ENCODE measurements at places on chromosomes 16 and 17. TPM values are rescaled to one million over a fixed set of nuclear protein-coding genes. Genes with fewer than 3 reads are reported as not detected.

The SYNGR3 gene
- 0.33 TPM for total RNA-seq

The TBX21 gene
- total RNA-seq: 0.65 TPM

GRCh38 chr17:61680921-61681320 lies 89.9 kb upstream of the NACA2 start:
- DNase-seq: no peak

- DNase-seq: no peak
These were observed 60.9 kb downstream of the RPTOR start for GRCh38 chr17:80605326-80606066.

The CDH3 gene
- 2.9 TPM for total RNA-seq

GRCh38 chr17:10234033-10234432 lies 35.6 kb upstream of the GAS7 start:
- no peak for DNase-seq

DNA sequence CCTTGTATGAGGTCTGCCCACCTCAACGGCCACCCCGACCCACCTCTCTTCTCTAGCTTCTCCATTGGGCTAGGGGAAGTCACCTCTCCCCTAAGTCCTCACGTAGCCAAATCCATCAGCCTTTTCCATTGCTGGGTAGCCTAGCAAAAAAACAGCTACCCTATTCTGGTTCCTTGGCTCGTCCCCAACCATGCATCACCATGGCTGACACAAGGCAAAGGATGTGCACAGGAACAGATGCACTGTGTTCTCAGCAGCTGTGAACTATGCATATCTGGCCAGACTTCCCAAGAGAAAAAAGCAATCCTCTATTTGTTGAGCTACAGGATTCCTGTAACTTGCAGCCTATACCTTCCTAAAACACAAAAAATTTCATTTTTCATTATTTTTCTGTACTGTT lies 22.0 kb upstream of the FLCN start:
- no peak for DNase-seq

The LRRC46 gene
- total RNA-seq: not detected

The B3GNT9 gene
- 13.0 TPM for total RNA-seq

DNA sequence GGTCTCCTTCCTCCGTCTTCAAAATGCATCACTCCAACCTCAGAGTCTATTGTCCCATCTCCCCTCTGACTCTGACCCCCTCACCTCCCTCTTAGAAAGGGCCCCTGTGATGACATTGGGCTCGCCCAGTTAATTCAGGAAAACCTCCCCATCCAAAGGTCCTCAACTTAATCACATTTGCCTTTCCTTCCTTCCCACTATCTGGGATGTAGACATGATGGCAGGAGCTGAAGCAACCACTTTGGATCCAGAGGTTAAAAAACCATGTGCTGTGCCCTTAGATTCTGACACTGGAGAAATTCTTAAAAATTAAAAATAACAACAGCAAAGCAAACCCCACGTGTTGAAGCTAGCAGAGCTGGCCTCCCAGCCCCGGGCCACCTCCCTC lies 80.2 kb downstream of the ZDHHC7 start:
- no peak for DNase-seq

The CDR2L gene
- 17.4 TPM for total RNA-seq

The KCNAB3 gene
- 1.2 TPM for total RNA-seq

GRCh38 chr16:87133112-87133850 lies 183.9 kb downstream of the C16orf95 start:
- DNase-seq: peak; percentile 59

DNA sequence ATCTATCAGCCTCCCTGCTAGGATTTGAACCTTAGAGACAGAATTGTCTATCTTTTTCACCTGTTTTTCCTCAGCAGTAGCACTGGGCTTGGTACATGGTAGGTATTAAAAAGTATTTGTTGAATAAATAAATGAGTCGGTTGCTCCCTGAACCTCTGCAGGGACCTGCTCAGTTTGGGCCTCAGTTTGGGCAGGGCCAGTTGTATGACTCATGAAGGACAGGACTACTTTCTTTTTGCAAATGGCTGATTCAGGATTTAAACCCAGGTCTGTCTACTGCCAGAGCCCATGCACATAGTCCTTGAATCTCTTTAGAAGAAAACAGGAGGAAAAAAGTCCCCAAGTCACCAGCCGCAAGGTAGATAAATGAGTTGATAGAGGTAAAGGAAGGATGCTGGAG lies 3.1 kb downstream of the MMP2 start:
- DNase-seq: no peak

The MAF gene
- total RNA-seq: 54.6 TPM

DNA sequence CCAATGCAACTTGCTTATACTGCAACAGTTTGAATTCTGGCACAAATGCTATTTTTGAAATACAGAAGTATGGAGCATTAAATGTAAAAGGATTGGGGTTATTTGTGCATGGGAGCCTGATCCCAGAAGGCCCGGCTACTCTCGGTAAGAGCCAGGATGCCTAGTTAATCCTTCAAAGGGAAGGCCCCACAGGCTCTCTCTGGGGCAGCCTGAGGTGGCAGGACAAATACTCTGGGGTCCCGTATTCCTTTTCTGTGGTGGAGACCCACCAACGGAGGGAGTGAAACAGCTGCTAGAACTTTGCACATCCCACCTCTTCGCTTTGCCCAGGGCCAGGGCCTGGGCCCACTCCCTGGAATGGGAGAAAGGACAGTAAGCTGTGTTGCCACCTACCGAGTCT lies 30.4 kb downstream of the ERN1 start:
- DNase-seq: no peak

DNA sequence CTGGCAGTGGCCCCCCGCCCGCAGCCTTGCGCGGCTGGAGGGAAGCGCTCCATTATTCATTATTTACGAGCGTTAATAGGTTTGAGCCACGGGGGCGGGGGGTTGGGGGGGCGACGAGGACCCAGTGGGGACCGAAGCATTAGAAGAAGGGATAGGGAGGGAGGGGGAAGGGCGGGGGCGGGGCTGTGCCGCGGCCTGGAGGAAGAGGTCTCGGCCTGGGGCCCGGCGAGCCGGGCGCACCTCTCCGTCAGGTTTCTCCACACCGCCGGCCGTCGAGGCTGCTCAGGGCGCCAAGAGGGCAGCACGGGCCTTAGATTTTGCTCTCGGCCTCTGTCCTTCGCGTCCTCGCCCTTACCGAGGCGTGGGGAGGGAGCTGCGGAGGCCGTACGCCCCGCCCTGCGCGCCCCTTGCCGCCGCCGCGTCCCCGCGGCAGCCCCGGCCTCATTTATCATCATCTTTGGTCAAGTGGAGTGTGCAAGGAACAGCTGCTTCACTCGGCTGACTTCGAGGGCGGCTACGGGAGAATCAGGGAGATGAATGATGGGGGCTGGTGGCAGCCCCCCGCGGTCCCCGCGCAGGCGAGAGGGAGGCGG lies 54.2 kb downstream of the SREBF1 start:
- DNase-seq: no peak

DNA sequence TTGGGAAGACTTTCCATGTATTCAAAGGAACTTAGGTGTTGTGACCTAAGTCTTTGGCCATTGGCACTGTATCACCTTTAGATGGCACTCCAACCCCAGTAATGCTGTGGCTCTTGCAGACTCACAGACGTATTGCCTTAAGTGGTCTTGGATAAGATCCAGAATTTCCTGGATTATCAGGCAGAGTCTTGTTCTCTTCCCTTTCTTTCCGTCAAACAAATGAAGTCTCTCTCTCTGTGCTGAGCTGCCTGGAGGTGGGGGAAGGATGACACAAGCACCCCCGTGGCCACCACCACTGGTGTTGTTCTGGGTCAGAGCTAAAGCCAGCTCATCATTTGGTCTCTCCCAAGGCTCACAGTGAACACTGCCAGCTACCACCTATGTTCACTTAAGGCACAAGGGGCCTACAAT lies 789.9 kb upstream of the KIF2B start:
- no peak for DNase-seq

The CARD14 gene
- not detected for total RNA-seq

The DDX52 gene
- 16.8 TPM for total RNA-seq

GRCh38 chr16:87897521-87898505 lies 28.5 kb upstream of the SLC7A5 start:
- DNase-seq: no peak

DNA sequence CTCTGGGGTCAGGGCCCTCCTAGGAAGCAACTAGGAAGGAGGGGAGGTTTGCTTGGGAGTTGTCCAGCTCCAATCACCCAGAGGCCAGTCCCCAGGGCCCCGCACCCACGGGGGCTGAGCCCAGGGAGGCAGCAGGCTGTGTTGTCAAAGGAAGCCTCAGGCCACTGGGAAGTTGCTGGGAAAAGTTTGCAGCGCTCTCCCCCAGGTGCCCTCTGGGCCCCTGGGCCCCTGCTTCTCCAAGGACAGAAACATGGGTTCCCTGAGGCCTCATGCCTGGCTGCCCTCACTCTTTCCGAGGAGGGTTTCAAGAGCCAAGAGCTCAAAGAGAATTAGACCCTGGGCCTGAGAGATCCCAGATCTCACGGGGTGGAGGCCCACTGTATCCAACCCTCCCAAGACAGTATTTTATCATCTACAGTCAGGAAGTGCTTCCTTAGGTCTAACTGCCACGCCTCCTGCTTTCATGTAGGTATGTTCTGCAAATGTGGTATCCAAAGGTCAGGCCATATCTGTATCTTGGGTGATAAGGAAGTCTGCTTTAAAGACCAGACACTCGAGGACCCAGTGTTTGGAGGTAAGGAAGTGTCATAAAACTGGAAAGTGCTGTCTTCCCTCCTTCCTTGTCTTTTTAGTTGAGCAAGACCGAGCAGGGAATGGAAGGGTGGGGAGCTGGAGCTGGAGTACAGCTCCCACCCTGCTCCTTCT lies 44.2 kb upstream of the ZNF423 start:
- DNase-seq: no peak

The POLR2C gene
- 39.4 TPM for total RNA-seq

- no peak for DNase-seq
These were observed 224.9 kb downstream of the PRKCA start for GRCh38 chr17:66527335-66527734.

DNA sequence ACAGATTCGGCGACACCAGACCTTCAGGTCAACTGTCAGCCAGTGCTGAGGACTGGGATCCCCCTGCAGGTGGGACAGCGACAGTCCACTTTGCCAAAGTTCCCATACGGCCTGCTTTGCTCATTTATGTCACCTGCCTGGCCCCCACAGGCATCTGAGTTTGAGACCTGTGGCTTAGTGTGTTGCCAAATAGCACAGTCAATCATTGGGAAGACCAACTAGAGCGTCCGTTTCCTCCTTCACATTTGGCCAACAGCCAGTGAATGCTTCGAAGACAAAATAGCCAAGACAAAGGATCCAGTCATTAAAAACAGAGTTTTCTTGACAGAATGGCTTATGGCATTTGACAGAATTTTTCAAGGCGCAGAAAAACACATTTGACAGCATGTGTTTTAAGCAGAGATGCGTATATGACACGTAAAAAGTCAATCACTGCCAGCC lies 113.8 kb downstream of the ABCC12 start:
- no peak for DNase-seq

GRCh38 chr17:11492511-11492910 lies 105.8 kb upstream of the DNAH9 start:
- DNase-seq: no peak

DNA sequence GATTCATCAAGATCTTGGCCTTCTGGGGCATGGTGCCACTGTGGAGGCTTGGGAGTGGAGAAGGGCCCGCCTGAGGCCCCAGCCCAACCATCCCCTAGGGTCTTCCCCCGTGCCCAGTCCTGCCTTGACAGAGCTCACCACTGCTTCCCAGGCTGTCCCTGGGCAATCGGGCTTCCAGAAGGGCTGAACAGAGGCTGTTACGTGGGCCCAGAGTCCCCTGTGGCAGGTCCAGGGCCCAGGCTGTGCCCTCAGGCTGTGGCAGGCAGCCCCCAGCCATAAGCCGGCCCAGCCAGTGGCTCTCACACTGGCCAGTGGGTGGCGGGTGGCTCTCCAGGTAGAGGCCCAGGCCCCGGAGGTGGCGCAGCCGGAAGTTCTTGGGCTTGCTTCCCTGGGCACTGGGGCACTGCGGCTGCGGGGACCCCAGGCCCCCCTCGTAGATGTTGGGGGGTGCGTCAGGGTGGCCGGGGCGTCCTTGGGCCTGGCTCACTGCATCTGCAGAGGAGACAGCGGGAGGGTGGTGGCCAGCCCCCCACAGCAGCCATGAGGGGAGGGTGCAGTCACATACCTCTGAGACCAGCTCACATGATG lies 809 bp downstream of the C16orf90 start:
- peak; percentile 66 for DNase-seq

DNA sequence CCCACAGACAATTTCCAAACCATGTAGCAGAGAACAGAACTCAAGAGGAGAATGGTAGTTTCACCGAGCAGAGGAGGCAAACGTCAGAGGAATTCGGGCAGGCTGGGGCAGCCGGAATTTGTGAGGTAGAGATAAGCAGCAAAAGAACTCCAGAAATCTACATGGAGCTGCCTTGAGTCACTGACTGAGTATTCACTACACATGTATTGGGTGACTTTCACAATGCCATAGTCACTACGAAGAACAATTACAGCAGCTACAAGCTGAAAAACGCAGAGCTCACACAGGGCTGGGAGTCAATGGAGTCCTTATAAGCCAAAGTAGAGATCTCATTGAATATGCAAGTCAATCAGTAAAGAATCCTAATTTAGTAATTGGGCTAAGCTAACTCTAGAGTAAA lies 13.4 kb downstream of the CMC2 start:
- DNase-seq: no peak

GRCh38 chr16:50530277-50531236 lies 17.6 kb upstream of the NKD1 start:
- no peak for DNase-seq

GRCh38 chr16:24423312-24423711 lies 116.1 kb upstream of the RBBP6 start:
- no peak for DNase-seq

GRCh38 chr17:60390186-60390585 lies 1.7 kb downstream of the USP32 start:
- no peak for DNase-seq

All from posterior vena cava (tissue), 2 donors.